ENCODE measurements at places on chromosomes 4 and X. TPM values are rescaled to one million over a fixed set of nuclear protein-coding genes. Genes with fewer than 3 reads are reported as not detected.

SLC10A7 gene
- 16.6 TPM for total RNA-seq

OCIAD2 gene
- total RNA-seq = 92.7 TPM

ATOH1 gene
- not detected for total RNA-seq

DNA sequence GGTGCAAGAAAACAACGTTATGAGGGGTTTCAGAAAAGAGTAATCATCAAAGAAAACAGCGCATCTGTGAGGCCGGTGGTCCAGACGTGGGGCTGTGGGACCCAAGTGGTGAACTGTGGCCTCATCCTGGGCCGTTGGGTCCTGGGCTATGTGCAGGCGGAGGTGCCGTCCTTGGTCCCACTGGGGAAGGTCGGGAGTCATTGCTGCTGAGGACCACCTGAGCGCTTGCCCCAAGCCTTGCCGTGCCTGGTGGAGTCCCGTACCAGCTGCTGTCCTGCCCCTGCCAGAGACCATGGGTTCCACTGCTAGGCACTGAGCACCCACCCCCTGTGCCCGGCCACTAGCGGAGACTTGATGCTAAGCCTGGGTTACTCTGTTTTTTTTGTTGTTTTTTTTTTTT, 25.5 kb upstream of the UVSSA start:
- DNase-seq = no peak

GRCh38 chr4:18675586-18676525, 654.3 kb upstream of the LCORL start:
- no peak for DNase-seq

DNA sequence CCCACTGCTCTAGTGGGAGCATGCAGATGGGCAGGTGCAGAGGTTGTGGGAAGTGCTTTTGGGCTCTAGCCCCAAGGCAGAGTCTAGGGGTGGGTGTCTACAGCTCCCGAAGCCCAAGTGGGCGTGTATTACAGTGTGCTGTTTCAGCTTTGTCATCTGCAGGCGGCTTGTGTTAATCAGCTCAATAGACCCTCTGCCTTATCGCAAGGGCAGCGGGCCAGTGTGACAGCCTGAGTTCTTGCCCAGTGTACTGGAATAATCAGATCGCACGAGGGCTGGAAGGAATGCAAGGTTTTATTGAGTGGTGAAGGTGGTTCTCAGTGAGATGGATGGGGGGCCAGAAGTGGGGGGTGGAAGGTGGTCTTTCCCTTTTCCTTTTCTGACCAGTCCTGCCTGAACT, 529.4 kb upstream of the AMOT start:
- DNase-seq = no peak

GRCh38 chr4:784401-785331, 41.3 kb downstream of the CPLX1 start:
- no peak for DNase-seq

All from activated CD8-positive, alpha-beta T cell treated with anti-CD3 and anti-CD28 coated beads, Interleukin-2, amount 10 ng/mL, durations not matched to agents 7 days and 5 days (primary cell).